ENCODE measurements at places on chromosomes 5 and 9.

DNA sequence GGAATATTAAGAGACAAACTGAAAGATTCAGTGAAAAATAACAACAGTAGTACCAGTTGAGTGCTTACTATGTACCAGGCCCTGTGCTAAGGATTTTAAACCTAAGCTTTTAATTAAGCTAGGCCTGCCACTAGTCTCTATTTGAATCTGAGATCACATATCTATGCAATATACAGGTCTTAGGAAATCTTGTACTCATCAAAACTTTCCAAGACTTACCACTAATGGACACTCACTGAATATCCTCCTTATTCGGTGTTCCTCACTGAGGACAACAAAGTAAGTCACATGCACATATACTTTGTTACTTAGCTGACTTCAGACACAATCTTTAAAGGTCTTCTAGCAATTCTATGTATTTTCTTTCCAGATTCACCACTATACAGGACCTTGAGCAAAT, 32.6 kb downstream of the DIAPH1 start:
- no peak for DNase-seq

DNA sequence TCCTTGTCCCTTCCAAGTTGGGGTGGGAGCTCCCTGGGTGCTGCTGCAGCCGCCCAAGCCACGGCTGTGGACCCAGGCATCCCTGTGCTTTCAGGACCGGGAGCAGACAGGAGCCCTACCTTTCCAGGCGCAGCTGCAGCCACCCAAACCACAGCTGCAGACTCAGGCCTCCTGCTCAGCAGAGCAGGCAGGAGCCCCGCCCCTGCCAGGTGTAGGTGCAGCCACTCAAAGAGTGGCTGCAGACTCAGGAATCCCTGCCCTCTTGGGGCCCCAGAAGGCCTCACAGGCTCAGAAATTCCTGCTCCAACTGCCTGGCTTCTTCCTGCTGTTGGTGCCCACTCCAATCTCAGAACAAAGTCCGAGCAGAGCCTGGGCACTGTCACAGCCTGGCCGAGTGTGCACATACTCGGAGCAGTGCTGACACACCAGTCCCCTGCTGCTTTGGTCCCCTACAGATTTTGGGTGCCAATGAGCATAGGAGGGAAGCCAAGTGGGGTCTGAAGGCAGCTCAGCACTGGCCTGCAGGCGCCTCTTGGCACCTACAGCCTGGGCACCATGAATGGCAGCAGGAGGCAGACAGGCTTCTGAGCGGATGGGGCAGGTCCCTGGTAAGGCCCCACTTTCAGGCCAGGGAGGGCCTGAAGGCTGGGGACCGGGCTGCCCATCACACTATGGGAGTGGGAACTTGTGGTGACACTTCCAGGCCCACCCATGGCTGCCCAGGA, 6.0 kb upstream of the TESK1 start:
- no peak for DNase-seq

DNA sequence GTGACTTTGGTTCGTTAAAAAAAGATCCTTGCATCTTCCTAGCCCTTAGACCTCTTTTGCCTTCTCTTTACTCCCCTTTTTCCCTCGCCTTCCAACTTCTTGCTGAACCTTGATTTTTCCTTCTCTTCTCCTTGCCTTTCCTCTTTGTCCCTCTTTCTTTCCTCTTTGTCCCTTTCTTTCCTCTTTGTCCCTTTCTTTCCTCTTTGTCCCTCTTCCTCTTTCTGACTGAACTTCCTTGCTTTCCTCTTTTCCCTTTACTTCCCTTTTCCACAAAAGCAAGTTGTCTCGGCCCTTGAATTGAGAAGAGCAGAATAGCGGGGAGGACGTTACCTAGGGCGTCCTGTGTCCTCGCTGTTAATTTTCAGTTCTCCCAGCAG, 1.4 kb upstream of the MLLT3 start:
- DNase-seq: no peak

DNA sequence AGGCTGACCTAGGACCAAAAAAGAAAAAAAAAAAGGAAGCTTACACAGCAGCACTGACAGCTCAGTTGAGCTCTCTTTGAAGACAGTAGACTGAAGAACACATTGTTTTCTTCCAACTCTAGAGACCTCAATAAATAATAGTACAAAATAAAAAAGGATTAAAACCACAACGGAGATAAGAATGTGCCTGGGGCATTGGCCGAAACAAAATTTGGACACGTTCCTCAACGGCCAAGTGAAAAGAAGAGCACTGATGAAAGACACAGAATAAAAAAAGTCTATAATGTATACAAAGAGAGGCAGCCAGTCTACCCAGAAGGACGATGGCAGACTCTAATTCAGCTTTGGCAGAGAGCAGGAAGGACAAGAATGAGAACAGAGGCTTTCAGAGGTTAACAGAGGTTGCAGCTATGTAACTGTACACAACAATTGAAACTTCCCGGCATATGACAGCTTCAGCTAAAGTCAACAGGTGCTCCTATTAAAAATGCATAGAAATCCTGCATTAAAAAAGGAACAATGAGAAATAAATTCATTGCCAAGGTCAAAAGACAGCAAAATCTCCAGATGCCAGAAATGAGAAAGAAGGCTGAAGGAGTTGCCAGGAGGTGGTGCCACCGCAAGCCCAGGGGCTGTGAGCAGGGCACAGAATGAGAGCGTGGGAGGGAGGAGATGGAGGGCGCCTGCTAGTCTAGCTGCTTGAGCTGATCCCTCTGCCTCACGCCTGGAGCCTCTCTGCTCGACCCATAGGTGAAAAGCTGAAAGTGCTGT, 113.9 kb downstream of the DCP2 start:
- DNase-seq: no peak

DNA sequence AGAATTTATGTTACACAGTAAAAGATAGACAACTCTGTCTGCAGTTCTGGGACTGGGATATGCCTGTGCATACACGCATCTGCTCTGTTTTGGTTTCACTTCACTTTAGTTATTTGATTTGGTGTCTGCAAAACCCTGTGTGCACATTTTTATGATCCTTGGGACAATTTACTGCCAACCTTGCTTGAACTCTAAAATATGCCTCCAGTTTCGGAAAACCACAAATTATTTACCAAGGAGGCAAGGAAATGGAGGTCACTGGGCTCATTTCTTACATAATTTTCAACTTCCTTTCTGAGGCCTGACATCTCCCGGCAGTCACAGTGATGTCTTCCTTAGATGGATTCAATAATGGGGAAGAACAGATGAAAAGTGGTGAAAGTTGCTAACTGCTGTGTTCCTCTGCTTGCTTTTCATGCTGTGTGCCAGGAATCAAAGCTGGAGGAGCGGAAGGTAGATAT, 61.2 kb upstream of the TAF11L2 start:
- DNase-seq: no peak

DNA sequence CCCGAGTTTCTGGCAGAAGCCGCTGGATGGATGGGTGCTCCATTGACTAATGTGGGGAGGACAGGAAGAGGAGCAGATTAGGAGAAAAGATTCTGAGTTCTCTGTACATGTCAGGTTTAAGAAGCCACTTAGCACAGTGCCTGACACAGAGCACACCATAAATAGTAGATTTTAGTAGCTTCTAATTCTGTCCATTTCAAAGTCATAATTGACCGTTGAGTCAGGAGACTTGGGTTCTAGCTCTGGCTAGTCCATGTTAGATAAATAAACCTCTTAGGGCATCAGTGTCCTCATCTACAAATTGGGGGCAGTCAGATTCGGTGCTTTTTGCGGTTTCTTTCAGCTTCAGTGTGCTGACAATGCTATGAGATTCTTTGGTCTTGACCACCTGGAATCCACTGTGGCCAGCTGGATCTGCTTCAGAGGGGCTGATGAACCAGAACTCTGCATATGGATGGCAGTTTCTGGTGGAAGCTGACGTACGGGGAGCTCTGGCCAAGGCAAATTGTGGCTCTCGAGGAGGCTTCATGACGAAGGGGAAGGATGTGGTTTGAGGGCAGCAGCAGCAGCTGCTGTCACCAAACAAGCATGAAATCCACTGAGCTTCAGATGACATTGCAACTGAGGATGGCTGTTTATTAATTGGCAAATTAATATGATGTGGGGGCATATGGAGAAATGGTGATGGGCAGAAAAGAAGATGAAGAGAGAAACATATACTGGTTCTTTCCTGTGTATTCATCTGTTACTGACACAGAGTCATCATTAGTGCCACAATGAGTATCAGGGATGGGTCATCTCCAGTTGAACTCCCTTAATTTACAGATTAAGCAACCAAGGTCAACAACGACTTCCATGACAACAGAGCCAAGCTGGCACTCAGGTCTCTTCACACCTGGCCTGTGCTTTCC, 134.4 kb downstream of the AOPEP start:
- DNase-seq: no peak

DNA sequence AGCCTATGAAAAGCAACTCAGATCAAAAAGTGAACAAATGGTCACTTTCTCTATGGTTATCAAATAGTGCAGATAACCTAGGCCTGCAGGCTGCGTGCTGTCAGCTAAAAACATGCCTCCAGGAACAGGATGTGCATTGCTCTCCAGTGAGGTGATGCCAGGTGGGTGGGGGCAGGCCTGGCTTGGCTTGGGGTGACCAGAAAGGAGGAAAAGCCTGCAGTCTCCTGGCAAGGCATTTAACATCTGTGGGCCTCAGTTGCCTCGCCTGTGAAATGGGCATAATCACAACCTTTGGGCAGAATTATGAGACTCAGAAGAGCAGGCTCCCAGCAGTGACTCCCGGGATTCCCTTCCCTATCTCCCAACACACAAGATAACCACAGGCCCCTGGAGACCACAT, 135.9 kb downstream of the COL23A1 start:
- DNase-seq: no peak

GRCh38 chr5:172920447-172920849, 38.8 kb upstream of the RPL26L1 start:
- no peak for DNase-seq
